Thyroid gland (tissue), 4 donors: ENCODE measurements at places on chromosomes 12 and 14. TPM values are rescaled to one million over a fixed set of nuclear protein-coding genes. Genes with fewer than 3 reads are reported as not detected.
A peak's percentile ranks its signal among the peaks of the same experiment; 100 is the strongest.

The PTGR2 gene
- total RNA-seq, result 32.7 TPM

The KRT74 gene
- total RNA-seq, result not detected

DNA sequence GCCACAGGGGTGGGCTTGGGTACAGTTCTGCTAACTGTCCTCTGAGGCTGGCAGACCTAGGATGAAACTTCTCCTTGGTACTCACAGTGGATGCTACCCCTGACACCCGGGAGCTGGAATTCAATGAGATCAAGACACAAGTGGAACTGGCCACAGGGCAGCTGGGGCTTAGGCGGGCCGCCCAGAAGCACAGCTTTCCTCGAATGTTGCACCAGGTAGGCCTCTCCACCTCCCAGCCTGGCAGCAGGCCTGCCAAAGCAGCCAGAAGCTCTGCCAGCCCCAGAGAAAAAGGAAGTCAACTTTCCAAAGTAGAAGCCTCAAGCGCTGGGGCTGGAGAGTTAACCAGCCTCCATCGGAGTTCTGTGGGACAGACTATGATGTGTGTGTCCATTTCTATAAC is 2.4 kb upstream of the NRL start:
- peaks cover 47% of the 10 kb centered on the region for H3K36me3 ChIP-seq
- H3K27ac ChIP-seq, result no peak overlapping the region
- no peak overlapping the region for H3K4me3 ChIP-seq
- peaks cover 14% of the 10 kb centered on the region for H3K4me1 ChIP-seq
- H3K27me3 ChIP-seq, result no peaks in the 10 kb centered on the region
- DNase-seq, result no peak

DNA sequence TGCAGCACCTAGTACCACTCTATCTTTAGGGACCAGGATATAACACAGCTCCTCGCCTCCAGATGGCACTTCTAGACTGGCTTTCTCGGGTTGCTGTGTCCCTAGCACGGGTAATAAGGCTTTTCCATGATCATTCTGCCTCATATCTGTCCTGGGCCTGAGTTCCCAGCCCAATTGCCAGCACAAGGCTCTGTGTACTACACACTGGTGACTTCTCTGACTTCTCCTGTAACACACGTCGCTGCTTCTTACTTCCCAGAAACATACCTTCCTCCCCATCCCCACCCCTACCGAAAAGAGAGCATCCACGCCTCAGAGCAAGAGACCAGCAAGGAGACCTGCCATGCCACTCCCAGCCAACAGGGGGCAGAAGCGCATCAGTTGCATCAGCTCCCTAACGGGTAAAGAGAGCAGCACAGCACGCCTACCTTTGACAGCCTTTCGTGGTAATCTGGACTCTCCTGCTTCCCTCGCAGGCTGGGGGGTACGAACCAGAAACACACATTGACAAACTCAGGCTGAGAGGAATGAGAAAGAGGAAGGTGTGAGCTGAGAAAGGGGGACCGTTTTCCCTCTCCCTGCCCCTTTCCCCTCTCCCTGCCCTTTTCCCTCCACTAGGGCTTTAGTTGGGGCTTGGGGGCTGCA is 21.2 kb upstream of the ZNF740 start:
- no peak overlapping the region for H3K4me3 ChIP-seq
- no peaks in the 10 kb centered on the region for H3K27me3 ChIP-seq
- DNase-seq, result peak; percentile 84
